ENCODE measurements at places on chromosomes 12 and 14. TPM values are rescaled to one million over a fixed set of nuclear protein-coding genes. Genes with fewer than 3 reads are reported as not detected.

The GLT1D1 gene
- total RNA-seq, result 0.44 TPM

The KRT83 gene
- total RNA-seq, result not detected

DNA sequence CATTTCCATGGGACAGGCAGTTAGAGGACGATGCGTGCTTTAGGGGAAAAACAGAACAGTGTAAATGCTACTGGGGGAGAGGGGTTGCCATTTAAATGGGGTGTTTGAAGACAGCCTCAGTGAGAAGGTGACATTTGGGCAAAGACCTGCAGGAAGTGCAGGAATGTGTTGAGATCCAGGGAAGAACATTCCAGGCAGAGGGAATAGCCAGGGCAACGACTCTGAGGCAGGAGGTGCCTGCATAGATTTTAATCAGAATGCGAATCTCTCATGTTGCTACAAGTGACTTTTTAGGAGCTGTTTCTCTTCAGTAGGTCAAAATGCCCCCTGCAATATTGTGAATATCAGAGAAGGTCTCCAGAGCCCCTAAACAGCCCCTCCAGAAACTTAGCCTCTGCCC, 7.6 kb upstream of the SCARB1 start:
- DNase-seq, result no peak

GRCh38 chr14:99590746-99591555, 13.1 kb downstream of the CCDC85C start:
- no peak for DNase-seq

GRCh38 chr14:35929186-35929585, 103.0 kb downstream of the BRMS1L start:
- DNase-seq, result no peak

DNA sequence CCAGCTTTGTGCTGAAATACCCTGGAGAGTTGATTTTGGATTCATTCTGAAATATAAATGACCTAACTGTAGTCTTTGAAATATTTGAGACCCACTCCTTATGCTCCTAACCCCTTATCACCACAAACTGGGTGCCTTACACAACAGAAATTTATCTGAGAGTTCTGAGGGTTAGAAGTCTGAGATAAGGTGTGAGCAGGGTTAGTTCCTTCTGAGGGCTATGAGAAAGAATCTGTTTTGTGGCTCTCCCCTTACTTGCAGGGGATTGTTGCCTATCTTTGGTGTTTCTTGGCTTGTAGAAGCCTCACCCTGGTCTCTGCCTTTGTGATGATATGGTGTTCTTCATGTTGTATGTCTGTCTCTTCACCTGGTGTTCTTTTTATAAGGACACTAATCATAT, 91.7 kb downstream of the DERA start:
- no peak for DNase-seq

The CYP27B1 gene
- total RNA-seq, result 0.12 TPM

The SERPINA10 gene
- total RNA-seq, result not detected

All from right cardiac atrium (tissue), 5 donors.